ENCODE measurements at places on chromosomes 4 and X.

DNA sequence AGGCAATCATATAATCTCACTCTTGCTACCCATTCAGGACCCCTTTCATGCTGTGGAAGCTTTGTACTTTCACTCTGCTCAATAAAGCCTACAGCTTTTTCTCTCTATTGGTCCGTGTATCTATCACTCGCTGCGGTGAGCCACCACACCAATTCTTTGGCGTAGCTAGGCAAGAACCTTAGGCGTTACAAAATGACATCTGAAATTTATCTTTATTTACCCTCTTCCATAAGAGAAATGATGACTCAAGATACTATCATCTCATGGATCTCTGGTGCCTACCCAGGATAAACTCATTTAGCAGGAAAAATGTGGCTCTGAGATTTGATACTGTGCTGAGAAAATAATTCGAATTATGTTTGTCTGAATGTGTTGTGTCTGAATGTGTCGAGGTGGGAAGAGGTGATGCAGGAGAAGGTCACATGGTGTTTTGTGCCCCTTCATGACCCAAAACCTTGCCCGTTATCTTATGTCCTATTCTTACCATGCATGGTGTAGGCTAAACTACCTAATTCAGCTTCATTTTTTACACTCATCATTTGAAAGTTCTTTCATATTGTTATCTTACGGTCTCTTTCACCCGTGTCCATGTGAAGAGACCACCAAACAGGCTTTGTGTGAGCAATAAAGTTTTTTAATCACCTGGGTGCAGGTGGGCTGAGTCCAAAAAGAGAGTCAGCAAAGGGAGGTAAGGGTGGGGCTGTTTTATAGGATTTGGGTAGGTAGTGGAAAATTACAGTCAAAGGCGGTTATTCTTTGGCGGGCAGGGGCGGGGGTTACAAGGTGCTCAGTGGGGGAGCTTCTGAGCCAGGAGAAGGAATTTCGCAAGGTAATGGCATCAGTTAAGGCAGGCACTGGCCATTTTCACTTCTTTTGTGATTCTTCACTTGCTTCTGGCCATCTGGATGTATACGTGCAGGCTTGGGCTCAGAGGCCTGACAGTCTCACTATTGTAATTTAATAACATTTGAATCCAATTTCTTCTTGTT lies 41.6 kb upstream of the GIMD1 start:
- DNase-seq, result no peak

DNA sequence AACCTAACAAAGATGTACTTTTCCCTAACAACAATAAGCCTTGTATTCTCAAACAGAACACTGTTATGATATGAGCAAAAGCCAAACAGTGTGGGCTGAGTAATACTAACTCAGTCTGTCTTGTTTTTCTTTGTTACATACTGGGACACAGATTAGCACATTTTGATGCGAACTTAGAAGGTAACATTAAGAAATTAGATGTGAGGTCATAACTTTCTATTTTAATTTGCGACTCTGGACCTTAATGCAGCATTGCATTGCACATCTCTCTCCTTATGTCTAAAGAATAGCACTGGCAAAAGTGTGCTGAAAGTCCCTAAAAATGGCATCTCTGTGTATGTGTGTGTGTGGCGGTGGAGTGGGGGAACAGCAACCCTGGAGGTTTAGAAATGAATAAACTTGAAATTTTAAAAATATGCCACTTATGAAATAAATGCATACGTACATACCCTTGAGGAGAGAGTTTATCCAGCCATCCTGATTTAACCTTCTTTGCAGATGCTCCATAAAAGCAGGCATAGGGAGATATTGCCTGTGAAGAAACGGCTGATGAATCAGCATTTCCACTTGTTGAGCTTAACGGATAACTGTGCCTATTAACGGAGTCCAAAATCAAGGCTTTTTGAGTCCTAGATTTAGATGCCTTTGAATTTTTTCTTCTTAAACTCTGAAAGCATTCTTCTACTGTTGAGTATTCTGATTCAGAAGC lies 34.2 kb downstream of the ARAP2 start:
- DNase-seq, result no peak

- no peak for DNase-seq
Measured at GRCh38 chr4:95982516-95982915, 142.6 kb downstream of the PDHA2 start.

GRCh38 chr4:7156761-7157488 lies 35.4 kb upstream of the SORCS2 start:
- no peak for DNase-seq

DNA sequence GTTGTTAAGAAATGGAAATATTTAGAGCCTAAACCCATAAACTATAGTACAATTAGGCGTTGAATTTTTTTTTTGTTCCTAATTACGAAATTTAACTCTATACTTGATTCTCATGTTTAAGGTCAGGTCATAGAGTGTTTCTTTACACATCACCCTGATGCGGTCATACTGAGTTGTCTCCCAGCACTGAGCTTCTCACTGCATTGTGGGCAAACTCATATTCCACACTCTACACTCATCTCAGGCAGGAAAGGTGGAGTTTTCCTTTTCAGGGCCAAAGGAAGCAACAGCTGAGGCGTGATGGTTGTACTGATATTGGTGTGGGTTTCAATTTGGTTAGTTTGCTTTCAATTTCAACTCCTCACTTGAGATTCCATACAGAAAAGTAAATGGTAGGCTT lies 75.4 kb downstream of the FAT4 start:
- no peak for DNase-seq

DNA sequence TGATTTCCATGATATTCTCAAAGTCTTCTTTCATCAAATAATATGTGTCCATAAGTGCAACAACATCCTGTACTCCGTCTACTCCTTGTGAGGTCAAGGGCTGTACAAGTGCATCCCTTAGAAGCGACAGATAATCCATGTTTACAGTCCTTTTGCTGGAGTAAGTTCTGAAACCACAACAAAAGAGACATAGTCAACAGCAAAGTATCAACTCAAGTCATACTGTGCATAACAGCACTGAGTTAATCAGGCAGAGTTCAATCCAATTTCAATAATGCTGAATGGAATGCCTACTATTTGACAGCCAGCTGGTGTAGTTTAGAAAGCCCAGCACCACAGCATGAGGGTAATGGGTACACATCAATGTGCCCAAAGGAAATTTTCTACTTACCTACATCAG lies 74.5 kb downstream of the RFC1 start:
- DNase-seq, result no peak

DNA sequence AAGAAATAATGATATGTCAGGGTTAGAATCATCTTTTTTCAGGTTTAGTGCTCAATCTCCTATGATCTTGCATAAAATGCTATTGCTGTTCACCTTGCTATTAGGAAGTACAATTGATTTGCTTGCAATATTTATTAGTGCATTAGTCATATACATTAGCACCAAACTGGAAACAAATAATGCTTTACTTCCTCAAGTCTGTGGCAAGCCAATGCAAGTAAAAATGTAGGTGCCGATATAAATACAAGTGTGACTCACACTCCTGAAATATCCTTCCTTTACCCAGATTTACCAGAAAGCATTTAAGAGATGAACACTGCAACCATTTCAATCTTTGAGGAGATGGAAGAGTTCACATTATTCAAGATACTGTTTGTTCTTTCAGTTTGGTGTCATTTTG lies 1487.7 kb upstream of the ADGRL3 start:
- no peak for DNase-seq

GRCh38 chrX:1657367-1658070 lies 42.7 kb downstream of the ASMT start:
- DNase-seq, result no peak

DNA sequence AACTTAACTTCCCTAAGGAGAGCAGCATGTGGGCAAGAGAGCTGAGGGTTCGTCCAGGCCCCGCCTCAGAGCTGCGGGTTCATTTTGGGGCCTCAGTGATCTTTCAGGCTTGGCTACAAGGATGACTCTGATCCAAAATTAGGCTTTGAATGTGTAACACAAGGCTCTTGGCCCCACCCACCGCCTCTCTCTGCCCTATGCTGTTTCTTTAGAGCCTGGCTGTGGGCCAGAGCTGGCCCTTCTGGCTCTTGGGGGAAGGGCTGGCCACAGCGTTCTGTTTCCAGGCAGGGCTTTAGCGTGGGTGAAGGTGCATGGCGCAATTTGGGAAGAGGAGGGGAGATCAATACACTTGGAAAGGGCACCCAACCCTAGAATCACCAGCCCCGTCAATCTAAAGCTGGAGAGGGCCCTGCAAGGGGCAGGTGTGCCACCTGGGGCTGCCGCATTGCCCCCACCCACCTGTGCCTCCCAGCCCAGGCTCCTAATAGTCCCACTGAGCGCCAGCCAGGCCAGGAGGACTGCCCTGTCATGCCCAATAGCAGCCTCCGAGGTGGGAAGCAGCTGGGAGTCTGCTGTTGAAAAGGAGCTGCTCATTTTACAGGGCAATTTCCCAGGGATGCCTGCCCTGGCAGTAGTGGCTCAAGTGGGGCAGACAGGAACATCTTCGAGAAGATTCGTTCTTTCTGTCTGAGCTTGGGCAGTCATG lies 84.5 kb upstream of the MAML3 start:
- DNase-seq, result peak; percentile 89

DNA sequence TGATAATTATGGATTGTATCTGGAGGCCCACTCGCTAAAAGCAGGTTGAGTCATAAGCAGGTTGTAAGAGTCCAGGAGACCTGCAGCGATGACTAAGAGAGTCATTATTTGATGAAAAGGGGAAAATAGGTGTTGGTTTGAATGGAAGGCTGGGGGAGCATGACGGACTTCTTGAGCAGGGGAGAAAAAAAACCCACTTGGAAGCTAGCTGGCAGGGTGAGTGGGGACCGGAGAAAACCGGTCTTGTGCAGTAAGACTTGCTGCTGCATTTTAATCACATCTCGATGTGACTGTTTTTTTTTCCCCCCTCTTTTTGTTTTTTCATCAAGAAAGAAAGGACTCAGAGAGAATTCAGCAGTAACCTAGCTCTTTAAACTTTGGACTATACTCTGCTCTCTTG lies 90.0 kb downstream of the IGSF1 start:
- DNase-seq, result no peak

DNA sequence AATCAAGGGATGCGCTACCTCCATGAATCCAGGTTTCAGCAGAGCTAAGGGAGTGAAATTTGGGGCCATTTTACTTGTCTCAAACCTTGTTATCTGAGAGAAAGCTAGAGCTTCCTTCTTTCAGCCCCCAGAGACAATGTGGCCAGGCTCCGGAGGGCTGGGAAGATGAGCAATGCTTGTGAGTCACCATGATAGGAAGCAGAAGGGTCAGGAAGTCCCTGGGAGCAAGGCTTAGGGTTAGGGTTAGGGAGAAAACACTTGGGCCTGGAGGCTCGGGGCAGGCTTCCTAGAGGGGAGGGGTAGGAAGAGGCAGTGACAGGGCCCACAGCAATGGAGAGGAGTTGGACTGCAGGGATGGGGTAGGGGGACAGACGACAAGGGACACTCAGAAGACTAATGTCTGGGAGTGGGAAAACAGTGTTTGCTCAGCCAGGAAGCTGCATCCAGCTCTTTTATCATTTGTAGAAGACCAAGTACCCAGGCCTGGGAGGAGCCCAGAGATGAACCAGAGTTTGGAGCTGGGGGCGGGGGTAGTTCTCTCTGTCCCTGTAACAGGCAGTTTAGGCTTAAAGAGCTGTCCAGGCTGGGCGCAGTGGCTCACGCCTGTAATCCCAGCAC lies 16.4 kb upstream of the PORCN start:
- no peak for DNase-seq

DNA sequence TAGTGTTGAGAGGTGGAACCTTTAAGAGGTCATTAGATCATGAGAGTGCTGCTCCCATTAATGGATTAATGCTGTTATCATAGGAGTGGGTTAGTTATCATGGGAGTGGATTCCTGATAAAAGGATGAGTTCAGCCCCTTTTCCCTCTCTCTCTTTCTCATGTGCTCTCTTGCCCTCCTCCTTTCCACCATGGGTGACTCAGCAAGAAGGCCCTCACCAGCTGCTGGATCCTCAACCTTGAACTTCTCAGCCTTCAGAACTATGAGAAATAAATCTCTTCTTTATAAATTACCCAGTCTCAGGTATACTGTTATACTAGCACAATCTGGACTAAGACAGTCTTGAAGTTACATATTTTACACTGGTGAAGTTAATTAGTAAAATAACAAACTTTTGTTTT lies 10.0 kb upstream of the CDKL5 start:
- no peak for DNase-seq

GRCh38 chr4:183658362-183659028 lies 490 bp downstream of the RWDD4 start:
- DNase-seq, result peak; percentile 19

- DNase-seq, result peak; percentile 55
Measured at GRCh38 chr4:21768349-21769310, 179.9 kb downstream of the KCNIP4 start.

DNA sequence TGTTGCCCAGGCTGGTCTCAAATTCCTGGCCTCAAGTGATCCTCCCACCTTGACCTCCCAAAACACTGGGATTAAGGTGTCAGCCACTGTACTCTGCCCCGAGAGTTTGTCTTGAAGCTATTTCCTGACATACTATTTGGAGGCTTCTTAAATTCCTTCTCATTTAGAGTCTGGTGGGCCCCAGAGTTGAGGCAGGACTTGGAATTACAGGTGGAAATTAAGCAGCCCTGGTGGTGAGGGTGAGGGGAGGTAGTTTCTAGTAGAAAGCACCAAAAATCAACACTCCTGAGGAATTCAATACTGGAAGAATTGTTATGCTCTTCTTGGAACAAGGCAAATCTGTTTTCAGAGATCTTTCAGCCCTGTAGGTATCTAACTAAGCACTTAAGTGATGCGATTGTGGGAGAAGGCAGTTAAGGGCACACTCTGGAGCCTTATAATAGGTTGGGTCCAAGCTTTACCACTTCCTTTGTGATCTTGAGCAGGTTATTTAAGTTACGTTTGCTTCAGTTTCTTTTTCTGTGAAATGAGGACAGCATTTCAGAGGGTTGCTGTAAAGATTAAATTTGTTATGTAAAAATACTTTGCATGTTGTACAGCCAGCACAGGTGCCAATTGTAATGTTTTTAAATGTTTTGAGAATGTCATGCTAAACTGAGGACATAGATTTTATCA lies 200.7 kb downstream of the SOWAHB start:
- DNase-seq, result no peak

- no peak for DNase-seq
Measured at GRCh38 chr4:168503652-168504362, 7.0 kb downstream of the PALLD start.

GRCh38 chrX:13090027-13090338 lies 45.6 kb upstream of the FAM9C start:
- DNase-seq, result no peak

- DNase-seq, result peak; percentile 66
Measured at GRCh38 chr4:159446266-159446976, 343.5 kb downstream of the RAPGEF2 start.

- DNase-seq, result peak; percentile 12
Measured at GRCh38 chr4:177441061-177441802, 1.0 kb downstream of the AGA start.

DNA sequence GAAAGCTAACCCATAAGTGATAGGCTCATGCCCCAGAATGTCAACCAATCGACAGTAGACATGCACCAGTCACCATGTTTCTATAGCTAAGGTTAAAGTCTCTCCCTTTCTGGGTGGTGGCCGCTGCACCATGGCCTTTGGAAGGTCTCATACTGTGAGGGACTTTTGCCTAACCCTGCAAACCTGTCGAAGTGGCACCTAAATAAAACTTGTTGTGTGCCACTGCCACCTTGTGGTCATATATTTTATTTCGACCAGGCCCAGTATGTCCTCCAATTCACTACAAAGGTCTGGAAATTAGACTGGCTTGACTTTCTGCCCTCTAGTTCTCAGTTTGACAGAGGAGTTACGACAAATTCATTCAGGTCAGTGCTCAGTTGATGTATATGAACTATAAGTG lies 163.1 kb downstream of the SMARCA1 start:
- DNase-seq, result no peak

- no peak for DNase-seq
Measured at GRCh38 chrX:151902813-151903591, 9.7 kb upstream of the MAGEA4 start.

- DNase-seq, result no peak
Measured at GRCh38 chrX:37509349-37509748, 62.1 kb upstream of the LANCL3 start.
